Caudate nucleus (tissue), 63 donors: ENCODE measurements at places on chromosomes 2 and 18.

DNA sequence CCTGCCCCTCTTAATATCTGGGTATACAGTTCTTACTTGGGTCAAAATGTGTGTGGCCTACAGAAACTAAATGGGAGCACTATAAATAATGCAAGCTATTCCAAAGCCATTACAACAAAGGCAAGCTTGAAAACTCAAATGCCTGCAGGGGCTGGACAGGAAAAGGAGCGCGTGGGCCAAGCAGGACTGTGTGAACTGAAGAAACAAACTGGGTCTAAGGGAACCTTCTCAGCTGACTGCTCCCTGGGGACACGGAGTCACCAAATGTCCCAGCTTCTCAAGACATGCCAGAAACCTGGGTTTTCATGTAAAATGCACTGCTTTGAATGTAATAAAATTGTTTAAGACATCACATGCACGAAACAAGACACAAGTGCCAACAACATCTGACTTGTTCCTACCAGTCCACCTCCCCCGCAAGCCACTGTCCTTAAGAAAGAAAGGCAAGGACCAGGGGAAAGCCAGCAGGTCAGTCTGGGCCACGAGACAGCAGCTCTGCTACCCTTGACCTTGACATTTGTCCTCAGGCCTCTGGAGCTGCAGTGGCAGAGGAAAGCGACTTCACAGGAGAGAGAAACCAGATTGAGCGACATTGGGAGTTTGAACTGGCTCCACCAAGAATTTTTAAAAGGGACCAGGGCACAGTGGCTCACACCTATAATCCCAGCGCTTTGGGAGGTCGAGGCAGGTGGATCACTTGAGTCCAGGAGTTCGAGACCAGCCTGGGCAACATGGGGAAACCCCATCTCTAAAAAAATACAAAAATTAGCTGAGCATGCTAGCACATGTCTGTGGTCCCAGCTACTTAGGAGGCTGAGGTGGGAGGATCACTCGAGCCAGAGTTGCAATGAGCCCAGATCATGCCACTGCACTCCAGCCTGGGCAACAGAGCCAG lies 89.7 kb upstream of the SH3BP4 start:
- DNase-seq: peak; percentile 29

- DNase-seq: no peak
These were observed 46.2 kb upstream of the SERPINE2 start for GRCh38 chr2:224085246-224085645.

DNA sequence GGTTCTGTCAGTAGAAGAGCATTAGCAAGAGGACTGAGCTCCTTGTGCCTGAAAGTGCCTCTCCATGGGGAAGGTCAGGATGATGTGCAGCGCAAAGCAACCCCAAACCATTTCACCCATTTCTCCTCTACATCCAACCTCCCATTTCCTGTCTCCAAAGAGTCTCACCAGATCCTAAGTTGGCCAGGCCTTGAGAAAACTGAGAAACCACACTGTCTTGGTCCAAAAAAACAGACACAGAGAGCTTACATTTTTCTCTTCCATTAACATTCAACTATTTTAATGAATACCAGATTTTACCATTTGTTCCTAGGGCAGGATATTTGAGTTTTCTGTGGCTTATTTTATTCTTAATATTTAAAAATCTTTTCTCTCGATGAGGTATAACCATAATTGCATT lies 195.0 kb downstream of the EPHA4 start:
- no peak for DNase-seq

DNA sequence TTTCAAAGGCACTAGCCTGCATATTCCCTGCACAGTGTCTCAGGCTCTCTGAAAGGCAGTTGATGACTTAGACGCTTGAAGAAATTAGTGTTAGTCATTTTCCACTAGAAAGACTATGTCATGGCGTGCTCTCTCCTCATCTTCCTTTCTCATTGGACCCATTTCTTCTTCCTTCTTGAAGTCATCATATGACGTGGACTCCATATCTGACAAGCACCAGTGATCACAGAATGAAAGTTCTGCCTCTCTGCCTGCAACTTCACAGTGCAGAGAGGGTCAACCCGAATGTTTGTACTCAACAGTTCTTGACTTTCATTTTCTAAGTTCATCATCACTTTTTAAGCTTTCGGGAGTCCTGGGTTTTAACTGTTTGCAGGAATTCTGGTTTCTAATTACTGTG lies 63.7 kb upstream of the CYRIA start:
- no peak for DNase-seq

GRCh38 chr2:37477921-37478320 lies 133.5 kb downstream of the QPCT start:
- DNase-seq: no peak
